Epithelial cell of umbilical artery (primary cell): ENCODE measurements at places on chromosomes 12 and 14. TPM values are rescaled to one million over a fixed set of nuclear protein-coding genes. Genes with fewer than 3 reads are reported as not detected.

Gene CCDC63
- total RNA-seq, result not detected in 2 replicates

Gene KRT6C
- total RNA-seq, result not detected in 2 replicates

Gene ABHD12B
- total RNA-seq, result not detected in 2 replicates

Gene BICDL1
- not detected in 2 replicates for total RNA-seq

Gene CHPT1
- 24.0 and 30.2 TPM in 2 replicates for total RNA-seq
